CD4-positive, alpha-beta T cell treated with Interleukin-21 for 1 hour (primary cell): ENCODE measurements at places on chromosomes 2 and 18.
A peak's percentile ranks its signal among the peaks of the same experiment; 100 is the strongest.

DNA sequence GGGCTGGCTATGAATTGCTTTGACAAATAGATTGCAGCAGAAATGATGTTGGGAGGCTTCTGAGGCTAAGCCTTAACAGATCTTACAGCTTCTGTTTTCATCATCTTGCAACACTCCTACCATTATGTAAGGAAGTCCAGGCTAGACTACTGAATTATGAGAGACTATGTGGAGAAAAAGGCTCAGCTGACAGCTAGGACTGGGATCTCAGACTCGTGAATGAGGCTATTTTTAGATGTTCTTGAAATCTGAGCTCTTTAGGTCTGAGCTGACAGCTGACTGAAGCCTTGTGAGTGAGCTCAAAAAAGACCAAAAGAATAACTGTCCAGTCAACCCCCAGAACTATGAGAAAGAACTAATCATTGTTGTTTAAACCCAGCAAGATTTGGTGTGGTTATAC, 70.3 kb downstream of the VWC2L start:
- DNase-seq: no peak

DNA sequence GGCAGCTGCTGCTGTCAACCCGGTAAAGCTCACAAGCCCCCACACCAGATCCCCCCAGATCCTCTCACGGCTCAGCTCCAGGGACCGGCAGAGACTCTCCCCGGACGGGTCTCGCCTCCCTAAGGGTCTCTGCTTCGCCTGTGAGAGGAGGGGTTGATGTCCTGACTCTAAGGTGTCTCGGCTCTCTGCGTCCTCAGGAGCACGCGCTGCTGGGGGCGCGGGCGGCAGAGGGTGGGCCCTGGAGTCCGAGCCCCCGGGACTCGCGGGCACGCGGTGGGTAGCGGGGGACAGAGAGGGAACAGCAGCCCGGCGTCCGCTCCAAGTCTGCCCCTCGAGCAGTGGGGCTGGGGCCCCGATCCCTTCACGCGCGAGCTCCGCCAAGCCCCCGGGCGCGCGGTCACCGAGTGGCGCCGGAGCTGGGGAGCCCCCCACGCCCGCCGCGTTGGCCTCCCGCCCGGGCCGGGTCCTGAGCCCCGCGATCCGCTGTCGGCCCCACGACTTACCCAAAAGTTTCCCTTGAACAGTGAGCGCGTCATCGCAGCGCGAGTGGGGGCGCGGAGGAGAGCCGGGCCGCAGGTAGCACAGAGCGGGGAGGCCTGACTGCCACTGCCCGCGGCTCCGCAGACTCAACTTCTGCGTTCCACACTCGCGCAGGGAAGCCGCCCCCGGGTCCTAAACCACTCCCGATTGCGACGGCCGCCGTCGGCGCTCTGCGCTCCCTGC, at the start of gene PSTPIP2:
TSS of gene PSTPIP2 (minus strand) at position 608 of the 723 bp plus-strand sequence. CDS start at position 536, 72 bp downstream.
- DNase-seq: peak; percentile 68

GRCh38 chr18:35969676-35970075, 2.8 kb upstream of the RMP24 start:
- DNase-seq: no peak

- DNase-seq: peak; percentile 86
These were observed 27.2 kb downstream of the CDKL4 start for GRCh38 chr2:39216346-39217191.

DNA sequence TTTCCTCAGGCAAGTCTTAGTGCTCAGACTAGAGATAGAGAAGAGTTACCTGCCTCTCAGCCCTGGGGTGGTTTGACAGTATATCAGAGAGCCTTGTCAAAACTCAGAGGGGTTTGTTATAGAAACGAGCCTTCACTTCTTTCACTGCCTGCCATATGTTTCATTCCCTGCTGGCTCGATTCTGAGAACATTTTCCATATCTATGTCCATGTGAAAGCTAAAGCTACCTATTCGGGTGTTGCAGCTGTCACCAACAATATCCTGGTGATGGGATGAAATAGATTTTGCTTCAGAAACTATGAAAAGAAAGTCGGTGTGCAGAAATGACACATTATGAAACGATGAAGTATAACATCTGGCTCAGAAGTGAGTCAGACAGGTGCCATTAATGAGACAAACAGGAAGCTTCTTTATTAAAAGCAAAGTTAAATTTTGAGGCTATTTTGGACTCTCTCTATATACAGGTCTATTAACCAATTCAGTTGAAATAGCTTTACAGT, 56.1 kb upstream of the TANK start:
- DNase-seq: no peak

DNA sequence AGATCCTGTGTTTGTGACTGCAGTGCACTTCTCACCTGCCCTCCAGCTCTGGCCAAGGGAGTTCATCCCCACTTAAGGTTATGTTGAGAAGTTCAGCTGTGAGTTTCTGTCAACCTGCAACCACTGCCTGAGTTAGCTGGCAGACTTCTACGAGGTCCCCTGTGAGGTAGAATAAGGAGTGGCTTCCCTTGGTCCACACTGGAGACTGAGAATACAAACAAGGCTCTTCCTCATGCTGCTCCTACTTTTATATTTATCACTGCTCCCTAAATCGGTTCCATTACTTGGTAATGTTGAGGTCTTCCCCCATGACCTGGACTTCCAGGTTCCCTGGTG, 353.2 kb upstream of the CWC22 start:
- no peak for DNase-seq

GRCh38 chr2:197261808-197262226, 48.8 kb downstream of the ANKRD44 start:
- DNase-seq: no peak

DNA sequence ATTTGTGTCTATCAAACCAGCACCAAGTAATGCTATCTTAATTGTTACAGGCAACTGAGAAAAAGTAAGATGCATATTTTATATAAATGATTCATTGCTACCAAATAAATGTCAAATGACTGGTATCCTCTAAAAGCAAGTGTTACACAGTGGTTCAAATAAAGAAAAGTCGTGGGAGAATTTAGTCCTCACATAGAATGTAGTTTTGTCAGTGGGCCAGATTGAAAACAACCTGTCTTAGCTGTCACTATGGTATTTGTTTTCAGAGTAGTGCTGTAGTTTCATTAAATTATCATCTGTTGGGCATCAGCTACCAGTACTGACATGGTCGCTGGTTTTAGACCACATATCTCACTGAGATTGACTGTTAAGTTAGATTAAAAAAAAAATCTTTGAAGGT, 10.2 kb upstream of the EIF2AK3 start:
- no peak for DNase-seq

- peak; percentile 86 for DNase-seq
These were observed 94.7 kb upstream of the ARHGAP15 start for GRCh38 chr2:143034292-143035074.

- no peak for DNase-seq
These were observed 1657.0 kb downstream of the LRP1B start for GRCh38 chr2:140473851-140474250.

- DNase-seq: no peak
These were observed 51.6 kb upstream of the CD28 start for GRCh38 chr2:203654826-203655225.

- DNase-seq: peak; percentile 2
These were observed 1.1 kb downstream of the HADHB start for GRCh38 chr2:26245810-26246209.

GRCh38 chr2:2719781-2720180, 388.7 kb upstream of the MYT1L start:
- DNase-seq: no peak

DNA sequence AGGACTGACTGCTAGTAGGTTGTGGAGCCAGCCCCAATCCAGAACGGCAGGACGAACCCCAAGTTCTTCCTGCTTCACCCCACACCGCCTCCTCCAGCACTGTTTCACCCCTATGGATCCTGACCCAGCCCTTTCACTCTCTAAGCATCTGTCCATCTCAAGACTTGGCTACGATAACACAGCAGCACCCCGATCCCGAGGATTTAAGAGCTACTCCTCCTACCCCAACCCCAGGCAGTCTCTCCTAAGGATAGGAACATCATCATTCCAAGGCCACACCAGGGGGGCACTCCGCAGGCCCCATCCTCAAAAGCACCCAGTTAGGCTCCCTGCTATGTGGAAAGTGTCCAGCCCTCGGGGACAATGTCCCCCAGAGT, 645 bp downstream of the KCTD18 start:
- DNase-seq: no peak

GRCh38 chr2:63003351-63003750, 47.3 kb upstream of the OTX1 start:
- no peak for DNase-seq

DNA sequence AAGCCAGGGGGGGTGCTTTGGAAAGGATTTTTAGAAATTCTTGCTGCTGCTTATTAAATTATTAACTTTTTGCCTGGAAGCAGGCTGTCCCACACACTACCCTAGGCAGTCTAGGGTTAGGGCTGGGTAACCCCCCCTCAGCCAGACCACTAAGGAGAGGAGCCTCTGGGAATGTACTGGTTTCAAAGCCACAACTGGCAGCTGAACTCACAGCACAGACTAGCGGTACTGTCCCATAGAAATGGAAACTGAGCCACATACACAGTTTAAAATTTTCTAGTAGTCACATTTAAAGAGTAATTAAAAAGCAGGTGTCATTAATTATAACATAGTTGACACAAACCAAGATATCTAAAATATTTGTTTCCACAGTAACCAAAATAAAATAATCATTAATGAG, 50.1 kb downstream of the SPRED2 start:
- DNase-seq: no peak

- DNase-seq: no peak
These were observed 121.7 kb downstream of the KLHL29 start for GRCh38 chr2:23506531-23507266.

- DNase-seq: peak; percentile 17
These were observed 12.3 kb downstream of the CEP192 start for GRCh38 chr18:13003466-13003896.

DNA sequence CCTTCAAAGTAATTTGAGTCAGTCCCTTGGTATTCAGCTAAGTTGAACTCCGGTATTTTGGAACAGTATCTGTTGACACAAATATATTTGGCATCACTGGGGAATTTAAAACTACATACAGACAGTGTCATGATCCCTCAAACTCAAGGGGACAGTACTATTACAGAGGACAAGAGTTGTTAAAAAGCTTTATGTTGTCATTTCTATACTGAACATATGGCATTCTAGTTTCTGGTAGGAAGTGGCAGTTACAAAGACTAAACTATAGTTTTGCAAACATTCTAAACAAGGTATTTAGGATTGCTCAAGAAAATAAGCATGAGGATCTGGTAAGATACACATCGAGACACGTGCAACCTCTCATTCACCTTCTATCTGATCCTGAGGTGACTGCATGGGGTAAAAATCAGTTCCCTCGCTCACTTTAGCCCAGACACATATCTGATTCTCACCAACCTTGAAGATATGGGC, 16.6 kb upstream of the CCNYL1 start:
- DNase-seq: no peak

GRCh38 chr2:98445177-98445682, 572 bp downstream of the INPP4A start:
- no peak for DNase-seq
